ENCODE measurements at places on chromosomes 2 and 18.

DNA sequence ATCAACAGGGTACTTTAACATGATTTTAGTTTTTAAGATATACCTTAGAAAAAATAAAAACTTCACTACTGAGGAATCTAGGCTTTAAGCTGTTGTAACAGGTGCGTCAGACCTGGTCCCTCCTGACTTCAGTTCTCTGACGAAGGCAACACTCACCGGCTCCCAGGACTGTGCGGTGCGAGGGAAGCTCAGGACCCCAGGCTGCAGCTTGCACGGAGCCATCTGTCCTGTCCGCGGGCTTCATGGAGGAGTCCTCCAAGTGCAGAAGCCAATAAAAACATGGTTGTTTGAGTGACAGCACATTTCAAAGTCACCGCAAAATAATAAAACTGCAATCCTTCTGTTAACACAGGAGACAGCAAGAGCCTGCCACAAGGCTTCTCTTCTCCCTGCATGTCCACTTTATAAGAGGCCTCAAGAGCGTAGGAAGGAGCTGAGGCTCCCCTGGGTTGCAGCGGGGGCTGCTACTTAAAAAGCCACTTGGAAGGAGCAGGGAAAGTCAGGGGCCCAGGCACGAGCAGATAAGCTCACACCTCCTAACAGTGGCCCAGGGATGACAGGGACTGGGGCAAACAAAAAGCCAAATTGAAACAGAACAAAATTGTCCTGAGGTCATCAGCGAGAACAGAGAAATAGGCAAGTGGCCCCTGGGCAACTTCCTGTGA, 4.6 kb downstream of the HJURP start:
- no peak for DNase-seq

GRCh38 chr18:48452861-48453323, 43.7 kb upstream of the ZBTB7C start:
- no peak for DNase-seq

GRCh38 chr2:120613742-120614571, 121.7 kb upstream of the GLI2 start:
- no peak for DNase-seq

DNA sequence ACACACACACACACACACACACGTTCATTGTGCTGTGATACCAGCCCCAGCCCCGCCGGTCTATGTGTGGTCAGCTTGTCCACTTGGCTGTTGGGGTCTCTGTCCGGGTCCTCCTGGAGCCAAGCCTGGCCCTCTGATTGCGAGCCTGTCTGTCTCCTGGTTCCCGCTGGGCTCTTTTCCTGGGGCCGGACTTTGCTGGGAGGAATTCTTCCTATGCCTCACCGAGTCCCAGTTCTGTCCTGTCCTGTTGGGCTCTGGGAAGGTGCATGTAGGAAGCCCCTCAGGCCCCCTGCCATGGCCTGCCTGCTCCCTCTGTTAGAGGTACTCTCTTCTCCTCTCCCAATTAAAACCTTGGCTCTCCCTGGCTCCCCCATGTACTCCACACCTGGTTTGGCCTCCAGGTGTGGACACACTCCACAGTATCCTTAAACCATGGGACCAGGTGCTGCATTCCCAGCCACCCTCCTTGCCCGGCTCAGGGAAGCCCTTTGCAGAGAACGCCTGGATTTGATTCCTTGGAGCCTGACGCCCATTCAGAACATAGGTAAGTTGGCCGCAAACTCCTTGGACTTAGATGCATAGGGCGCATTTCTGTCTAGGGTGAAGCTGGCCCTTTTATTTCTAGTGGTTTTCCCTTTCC, 42.3 kb downstream of the CABLES1 start:
- DNase-seq = no peak

DNA sequence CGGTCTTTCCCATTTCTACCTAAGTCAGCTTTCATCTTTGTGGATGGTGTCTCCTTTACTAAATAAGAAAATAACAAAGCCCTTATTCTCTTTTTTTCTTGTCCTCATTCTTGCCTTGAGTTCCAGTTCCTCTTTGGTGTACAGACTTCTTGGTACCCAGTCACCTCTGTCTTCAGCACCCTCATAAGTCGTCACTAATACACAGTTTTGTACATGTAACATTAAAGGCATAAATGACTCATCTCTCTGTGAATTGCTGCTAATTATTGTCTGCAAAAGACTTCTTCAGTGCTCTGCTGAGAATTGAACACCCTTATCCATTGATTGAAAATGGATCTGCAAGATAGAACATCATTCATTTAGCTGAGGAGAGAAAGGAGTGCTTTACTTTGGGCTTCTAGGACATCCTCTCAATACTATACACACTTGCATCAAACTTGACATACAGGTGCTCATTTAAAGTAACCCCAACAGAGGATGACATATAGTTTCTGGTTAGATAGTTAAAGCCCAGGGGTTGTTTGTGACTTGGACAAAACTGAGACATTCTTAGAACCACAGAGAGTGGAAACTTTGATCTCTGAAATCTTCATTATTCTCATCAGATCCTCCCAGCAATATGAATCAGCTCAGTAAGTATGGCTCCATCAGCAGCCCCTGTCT, 97.0 kb downstream of the XRCC5 start:
- DNase-seq = no peak

- DNase-seq = no peak
Observed at GRCh38 chr2:201358684-201359083, 1.5 kb upstream of the FLACC1 start.

GRCh38 chr2:144682248-144682647, 162.3 kb upstream of the ZEB2 start:
- DNase-seq = no peak

GRCh38 chr2:36059691-36060090, 295.9 kb upstream of the CRIM1 start:
- DNase-seq = no peak

- DNase-seq = no peak
Observed at GRCh38 chr18:63511285-63511684, 30.9 kb upstream of the SERPINB12 start.

All from stimulated activated effector memory CD8-positive, alpha-beta T cell treated with anti-CD3 and anti-CD28 coated beads, Interleukin-12 subunit alpha, Interleukin-12 subunit beta, amount 100 ng/mL, for 72 hours (primary cell).